ENCODE measurements at places on chromosomes 5 and 9. TPM values are rescaled to one million over a fixed set of nuclear protein-coding genes. Genes with fewer than 3 reads are reported as not detected.

- DNase-seq: no peak
These were observed 7.9 kb downstream of the AMACR start for GRCh38 chr5:33999978-34000377.

DNA sequence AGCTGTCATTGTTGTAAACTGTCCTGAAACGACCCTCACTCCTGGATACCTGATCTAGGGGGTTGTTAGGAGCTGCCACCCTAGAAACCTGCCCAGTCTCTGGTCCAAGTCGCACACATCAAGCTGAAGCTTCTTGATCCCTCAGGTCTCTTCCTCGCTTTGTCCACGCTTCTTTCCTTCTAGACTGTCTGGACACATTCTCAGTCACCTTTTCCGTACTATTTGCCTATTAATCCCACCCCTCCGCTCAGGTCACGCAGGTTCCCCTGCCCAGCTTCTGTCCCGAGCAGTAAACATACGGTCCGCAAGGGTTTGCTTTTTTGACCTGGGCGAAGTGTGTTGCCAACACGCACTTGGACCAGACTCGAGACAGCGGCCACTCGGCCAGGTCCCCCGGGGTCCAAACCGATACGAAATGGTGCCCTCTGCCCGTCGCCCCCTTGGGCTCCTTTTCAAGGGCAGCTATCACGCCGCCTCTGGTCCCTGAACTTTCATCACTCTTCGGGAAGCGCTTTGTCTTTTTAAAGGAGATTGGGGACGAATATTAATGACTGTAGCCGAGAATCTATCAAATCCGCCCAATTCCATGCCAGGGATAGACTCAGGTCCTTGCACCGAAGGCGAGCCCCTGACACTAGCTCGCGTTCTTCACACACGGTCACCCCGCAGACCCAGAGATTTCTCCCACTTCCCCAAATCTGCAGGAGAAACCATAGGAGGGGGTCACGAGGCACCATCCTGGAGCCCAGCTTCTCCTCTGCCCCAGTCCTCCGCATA lies 814 bp downstream of the PLCXD3 start:
- DNase-seq: no peak

DNA sequence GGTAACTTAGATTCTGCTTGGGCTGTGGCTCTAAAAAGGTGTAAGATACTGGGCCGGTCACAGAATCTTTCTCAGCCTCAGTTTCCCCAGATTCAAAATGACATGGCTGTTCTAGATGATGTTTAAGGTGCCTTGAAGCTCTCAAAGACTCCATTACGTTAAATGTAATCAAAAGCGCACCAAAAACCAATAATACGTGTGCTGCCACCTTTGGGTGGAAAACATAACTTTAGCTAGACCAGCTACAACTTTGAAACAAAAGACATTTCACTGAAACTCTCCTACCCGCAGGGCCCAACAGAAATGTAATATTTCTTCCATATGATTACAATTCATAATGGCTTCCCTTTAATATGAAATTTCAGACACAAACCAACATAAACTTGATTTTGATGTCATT lies 35.0 kb upstream of the PCSK5 start:
- DNase-seq: peak; percentile 28

- no peak for DNase-seq
These were observed 41.6 kb upstream of the HMGCS1 start for GRCh38 chr5:43354774-43355173.

DNA sequence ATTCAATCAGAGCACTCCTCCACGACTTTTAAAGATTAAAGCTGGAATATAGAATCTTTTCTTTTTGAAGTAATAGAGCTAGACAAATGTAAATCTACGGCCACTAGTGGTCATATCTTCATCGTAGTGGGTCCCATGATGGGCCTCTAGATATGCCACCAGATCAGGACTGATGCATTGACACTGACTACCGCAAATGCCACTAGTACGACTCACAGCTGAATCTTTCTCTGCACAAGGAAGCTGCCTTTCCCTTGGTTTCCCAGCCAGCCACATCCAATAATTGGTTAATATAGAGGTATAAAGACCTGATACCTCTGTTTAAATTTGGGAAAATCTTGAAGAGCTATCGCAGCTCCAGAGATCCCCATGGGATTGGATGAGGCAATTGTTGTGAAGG lies 37.8 kb upstream of the ADRB2 start:
- DNase-seq: no peak

DNA sequence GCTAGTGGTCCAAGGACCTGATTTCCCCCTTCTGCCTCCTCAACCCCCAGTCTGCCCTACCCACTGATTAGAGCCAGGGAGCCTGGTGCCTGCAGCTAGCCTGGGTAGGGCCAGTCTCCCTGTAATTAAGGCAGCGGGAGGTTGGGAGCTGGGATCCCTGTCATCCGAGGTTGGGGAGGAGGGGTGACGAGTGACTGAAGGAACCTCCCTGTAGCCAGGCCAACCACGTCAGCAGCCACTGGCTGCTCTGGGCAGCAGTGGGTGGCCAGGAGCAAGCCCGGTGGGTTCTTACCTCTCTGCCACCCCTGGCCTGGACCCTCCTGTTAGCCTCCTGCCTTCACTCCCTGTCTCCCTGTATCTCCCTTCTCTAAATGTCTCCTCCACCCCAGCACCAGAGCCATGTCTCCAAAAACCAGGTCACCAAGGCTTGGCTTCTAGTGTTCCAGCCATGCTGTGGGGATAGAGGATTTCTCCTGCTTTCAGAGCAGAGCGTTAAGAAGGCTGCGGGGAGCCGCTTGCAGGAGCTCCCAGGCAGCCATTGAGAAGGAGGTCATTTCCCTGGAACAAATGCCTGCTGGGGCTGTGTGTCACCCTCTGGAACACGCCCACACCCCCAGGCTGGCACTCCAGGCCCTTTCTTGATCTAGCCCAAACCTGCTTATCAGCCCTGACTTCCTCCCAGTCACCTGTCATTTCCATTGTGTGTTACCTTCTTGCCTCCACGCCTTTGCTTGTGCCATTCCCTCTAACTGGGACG lies 65.0 kb upstream of the GGTA1 start:
- DNase-seq: no peak

DNA sequence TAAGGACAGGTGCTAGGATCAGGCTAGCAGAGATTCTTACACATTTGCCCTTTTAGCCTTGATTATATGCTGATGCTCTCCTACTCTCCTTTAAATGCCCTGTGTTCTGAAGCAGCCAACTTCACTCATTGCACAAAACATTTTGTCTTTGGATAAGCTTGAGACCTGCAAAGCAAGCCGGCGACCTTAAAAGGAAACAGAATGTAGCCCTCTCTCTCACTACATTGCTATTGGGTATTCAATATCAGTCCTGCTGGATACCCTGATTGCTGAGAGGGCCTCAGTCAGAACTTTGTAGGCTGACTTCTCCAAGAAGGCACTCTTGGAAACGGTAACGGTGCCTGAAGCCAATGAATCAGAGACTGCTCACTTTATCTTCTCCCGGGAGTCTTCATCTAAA lies 528.9 kb downstream of the DTWD2 start:
- no peak for DNase-seq

DNA sequence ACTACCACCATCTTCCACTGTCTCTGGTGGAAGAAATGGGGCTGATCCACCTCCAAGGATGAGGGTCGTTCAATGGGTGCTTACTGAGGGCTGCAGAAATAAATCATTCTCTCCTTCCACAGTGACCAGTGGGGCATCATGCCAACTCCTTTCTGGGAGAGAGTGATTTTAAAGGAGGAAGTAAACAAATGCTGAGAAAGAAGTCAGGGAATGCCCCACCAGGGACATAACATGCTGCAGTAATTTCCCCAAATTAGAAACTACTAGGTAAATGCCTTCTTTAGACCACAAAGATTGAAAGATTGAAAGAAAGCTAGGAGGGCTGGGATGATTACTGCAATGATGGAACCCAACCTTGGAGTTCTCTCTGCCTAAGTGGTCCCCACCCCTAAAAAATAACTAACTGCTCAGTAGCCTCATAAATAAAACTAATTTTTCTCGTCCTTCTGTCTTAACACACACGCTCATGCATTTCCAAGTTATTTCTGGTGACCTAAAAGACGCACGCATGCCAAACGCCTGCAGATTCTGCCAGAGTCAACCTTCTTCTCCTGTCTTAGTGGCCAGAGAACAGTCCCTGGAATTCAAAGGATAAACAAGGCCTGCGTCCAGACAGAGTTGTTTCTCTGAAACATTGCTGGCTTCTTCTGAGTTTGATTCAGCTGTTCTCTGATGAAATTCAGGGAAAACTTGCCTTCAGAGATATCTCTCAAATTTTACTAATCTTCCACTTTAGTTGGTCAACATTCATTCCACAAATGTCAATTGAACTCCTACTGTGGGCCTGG lies 250.0 kb downstream of the NR3C1 start:
- peak; percentile 77 for DNase-seq

DNA sequence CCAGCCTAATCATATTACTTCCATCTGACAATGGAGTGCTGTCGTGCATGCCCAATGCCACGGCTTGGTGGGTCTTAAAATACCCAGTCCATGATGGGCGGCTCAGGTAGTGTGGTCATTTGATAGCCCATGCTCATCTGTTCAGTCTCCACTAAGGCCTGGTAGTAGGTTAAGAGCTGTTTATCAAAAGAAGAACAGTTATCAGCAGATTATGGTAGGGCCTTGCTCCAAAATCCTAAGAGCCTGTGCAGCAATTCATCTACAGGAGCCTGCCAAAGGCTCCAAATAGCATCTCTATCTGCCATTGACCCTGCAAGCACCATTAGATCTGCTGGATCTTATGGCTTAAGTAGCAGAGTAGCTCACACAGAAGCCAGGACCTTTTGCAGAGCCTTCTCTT lies 21.8 kb upstream of the NTRK2 start:
- no peak for DNase-seq

DNA sequence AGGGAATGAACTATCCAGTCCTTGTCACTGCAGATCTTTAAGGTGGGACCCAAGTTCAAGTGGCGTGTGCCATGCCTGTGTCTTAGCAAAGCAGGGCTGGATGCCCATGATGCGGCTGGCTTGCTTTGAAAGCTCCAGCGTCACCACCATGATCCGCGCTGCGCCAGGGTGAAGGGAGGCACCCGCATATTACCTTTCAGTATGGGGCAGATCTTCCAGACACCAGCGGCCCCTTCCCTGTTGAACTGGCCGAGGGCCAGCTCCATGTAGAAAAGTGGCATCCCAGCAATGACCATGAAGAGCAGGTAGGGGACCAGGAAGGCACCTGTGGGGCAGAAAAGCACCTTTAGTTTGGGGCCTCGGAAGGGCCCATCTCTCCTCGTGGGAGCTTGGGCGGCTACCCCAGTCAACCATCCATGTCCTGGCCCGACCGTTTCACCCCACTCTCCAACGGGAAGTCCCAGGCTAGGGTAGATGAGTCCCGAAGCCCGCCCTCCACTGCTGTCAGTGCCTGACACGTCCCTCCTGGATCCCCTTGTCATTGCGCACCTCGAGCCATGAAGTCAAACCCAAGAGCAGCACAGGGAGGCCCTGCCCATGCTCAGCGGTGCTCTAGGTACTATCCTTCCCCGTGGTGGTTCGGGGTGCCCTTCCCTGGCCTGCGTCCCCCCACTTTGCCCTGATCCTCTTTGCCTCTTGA lies 3.9 kb downstream of the SLC6A3 start:
- no peak for DNase-seq

- no peak for DNase-seq
These were observed 139.5 kb upstream of the C9orf72 start for GRCh38 chr9:27712806-27713205.

GRCh38 chr9:91177661-91178280 lies 183.9 kb downstream of the AUH start:
- no peak for DNase-seq

GRCh38 chr9:82923912-82924605 lies 138.9 kb downstream of the RASEF start:
- DNase-seq: no peak

GRCh38 chr5:97192580-97193354 lies 9.7 kb upstream of the RIOK2 start:
- DNase-seq: no peak

- DNase-seq: no peak
These were observed 1.1 kb downstream of the TESK1 start for GRCh38 chr9:35606138-35606504.

DNA sequence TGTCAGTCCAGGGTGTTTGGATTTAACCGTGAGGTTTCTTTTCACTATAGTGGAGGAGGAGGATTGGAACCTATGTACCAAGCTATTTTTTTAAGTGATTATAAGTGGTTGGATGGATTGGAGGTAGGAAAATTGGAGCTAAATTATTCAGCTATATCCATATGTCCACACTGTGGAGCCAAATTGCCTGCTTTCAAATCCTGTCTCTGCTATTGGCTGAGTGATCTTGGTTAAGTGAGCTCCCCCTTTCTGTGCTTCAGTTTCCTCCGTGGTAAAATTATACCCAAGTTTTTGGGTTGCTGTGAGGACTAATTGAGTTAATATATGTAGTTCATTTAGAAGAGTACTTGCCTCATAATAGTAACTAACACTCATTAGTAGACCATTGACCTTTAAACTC lies 2.5 kb downstream of the CENPP start:
- peak; percentile 55 for DNase-seq

GRCh38 chr5:69004676-69005075 lies 89.1 kb upstream of the SLC30A5 start:
- peak; percentile 5 for DNase-seq

- DNase-seq: no peak
These were observed 56.6 kb downstream of the PSMB7 start for GRCh38 chr9:124358631-124359030.

DNA sequence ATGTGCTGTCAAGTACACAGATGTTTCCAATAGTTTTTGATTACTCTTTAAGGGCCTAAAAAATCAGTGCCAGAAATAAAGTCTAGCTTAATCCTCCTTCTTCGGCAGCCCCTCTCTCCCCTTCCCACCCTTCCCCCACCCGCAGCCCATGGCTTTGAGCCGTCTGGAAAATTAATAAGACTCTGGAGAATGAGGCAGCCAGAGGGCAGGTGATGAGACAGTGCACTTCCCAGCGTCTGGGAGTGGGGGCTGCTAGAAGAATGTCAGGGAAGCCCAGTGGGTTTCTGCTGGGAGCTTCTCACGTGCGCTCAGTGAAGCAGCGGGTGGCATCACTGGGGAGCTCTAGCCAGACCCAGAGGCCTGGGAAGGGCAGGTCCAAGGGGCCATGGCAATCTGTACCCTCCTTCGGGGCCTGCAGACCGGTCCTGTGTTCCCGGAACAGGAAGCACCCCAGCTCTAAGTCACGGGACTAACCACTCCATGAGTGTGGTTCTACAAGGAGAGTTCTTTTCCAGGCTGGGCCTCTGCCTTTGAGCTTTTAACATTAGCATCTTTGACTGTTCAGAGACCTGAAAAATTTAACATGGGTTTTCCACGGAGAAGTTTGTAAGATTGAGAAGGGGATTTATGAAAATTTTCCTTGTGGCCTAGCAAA lies 164.8 kb upstream of the OTULINL start:
- DNase-seq: peak; percentile 52

Gene PCDHB16
- total RNA-seq: 3.6 TPM

Gene THOC3
- total RNA-seq: 52.9 TPM

Gene GAPT
- 5.1 TPM for total RNA-seq

Gene TAS2R1
- 0.85 TPM for total RNA-seq

Gene STX17
- total RNA-seq: 28.7 TPM

Gene TRPM3
- 0.49 TPM for total RNA-seq

Gene BAAT
- total RNA-seq: 0.17 TPM

Gene GZMA
- total RNA-seq: 4.3 TPM

Gene PCDHB11
- total RNA-seq: 2.2 TPM

Gene MYO10
- 40.6 TPM for total RNA-seq

Gene IFNA5
- total RNA-seq: not detected

Gene ESM1
- 3.8 TPM for total RNA-seq

Gene HRCT1
- total RNA-seq: not detected

Gene SPAAR
- total RNA-seq: 6.7 TPM

Gene SLC46A2
- total RNA-seq: 15.6 TPM

Measured in lung (tissue), 17 donors.